ENCODE measurements at places on chromosomes 12 and 14.

- no peak for DNase-seq
Observed at GRCh38 chr12:114976372-114976771, 292.4 kb upstream of the TBX3 start.

GRCh38 chr14:54374117-54374884 lies 22.5 kb upstream of the CDKN3 start:
- DNase-seq = no peak

DNA sequence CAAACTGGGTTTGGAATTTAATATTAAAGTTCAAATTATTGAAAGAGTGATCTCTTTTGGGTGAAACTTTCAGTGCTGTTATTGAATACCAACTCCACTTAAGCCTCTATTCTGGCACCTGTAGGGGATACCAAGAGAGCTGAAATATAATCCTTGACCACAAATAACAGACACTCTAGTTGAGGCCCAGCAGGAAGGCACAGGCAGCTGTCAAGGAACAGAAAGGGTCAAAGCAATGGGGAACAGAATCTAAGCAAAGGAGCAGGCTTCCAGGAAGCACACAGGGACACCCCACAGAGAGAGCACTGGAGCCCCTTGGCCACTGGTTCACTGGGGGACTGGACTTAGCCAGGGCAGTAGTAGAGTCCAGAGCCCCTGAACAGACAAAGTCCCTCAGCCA lies 120.9 kb upstream of the SFSWAP start:
- DNase-seq = no peak

- no peak for DNase-seq
Observed at GRCh38 chr14:103641161-103641560, 12.2 kb downstream of the KLC1 start.

DNA sequence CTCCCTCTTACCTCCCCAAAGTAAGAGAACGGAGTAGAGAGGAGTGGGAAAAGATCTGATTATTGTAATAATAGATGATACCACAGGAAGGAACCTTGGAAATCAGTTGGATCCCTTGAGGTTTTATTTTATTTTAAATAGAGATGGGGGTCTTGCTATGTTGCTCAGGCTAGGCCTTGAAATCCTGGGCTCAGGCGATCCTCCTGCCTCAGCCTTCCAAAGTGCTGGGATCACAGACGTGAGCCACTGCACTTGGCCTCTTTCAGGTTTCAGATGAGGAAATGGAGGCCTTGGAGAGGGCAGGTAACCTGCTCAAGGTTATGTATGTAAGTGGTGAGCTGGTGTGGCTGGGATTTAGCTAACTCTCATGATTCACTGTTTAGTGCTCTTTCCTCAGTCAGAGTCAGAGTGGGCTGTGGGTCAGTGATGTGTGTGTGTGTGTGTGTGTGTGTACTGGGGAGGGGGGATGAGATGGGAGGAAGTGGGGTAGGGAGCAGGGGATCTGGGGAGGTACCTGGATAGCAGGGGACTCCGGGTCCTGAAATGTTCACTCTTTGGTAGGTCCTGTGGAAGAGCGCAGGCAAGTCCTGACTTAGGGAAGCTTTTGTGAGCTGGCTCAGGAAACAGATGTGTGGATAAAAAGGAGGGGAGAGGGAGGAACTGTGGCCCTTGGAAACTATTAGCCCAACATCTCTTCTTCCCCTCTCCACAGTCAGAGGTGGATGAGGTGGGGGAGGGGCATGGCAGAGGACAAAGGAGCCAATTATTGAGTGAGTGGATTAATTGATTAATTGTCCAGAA lies 4.7 kb upstream of the CISTR start:
- no peak for DNase-seq

- no peak for DNase-seq
Observed at GRCh38 chr14:37625597-37626595, 30.5 kb downstream of the TTC6 start.

- DNase-seq = no peak
Observed at GRCh38 chr12:34402228-34402898, 380.1 kb downstream of the ALG10 start.

DNA sequence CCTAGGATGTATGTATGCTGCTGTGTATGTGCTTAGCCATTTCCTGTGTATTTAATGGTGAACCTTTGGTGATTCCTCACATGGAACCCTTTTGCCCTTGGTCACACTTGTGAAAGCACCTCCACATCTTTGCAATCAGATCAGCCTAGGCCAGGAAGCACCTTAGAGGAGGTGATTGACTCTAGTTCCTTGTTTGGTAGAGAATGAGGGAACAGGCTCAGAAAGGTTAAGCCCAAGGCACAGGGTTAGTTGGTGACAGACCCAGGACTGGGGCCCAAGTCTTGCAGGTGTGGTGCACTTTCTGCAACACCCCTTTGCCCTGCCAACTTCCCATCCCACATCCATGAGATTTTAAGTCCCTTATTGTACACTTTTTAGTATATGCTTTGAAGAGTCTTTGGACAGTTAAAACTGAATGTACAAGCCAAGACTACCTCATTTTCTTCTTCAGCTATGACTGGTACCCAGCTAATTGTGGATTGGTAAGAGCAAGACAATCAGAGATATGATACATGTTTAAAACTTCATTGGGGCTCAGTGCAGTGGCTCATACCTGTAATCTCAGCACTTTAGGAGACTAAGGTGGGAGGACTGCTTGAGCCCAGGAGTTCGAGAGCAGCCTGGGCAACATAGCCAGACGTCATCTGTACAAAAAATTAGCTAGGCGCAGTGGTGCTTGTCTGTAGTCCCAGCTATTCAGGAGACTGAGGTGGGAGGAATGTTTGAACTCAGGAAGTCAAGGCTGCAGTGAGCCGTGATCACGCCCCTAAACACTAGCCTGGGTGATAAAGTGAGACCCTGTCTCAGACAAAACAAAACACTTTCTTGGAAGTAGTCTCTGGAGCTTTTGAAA lies 71.1 kb downstream of the RASSF3 start:
- no peak for DNase-seq

DNA sequence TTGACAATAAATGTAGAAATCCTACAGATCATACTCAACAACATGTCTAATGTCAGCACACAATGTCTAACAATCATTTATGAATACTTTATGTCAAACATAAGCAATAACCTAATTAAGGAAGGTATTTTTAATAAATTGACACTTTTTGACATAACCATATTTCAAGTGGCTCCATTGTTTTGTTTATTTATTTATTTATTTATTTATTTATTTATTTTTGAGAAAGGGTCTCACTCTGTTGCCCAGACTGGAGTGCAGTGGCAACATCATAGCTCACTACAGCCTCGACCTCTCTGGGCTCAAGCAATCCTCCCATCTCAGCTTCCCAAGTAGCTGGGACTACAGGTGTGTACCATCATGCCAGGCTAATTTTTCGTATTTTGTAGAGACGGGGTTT lies 267.6 kb upstream of the BTG1 start:
- DNase-seq = no peak

DNA sequence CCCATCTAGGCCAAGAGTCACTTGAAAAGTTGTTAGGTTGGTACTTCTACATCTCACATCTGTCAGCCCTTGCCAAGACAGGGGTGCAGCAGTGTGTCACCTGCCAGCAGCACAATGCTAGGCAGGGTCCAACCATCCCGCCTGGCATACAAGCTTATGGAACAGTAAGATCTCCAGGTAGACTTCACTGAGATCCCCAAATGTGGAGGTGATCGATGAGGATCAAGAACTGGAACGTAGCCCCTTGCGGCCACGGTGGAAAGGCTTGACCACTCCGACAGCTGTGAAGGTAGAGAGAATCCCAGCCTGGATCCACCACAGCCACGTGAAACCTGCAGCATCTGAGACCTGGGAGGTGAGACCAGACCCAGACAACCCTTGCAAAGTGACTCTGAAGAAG lies 696.0 kb upstream of the LMO3 start:
- DNase-seq = no peak

DNA sequence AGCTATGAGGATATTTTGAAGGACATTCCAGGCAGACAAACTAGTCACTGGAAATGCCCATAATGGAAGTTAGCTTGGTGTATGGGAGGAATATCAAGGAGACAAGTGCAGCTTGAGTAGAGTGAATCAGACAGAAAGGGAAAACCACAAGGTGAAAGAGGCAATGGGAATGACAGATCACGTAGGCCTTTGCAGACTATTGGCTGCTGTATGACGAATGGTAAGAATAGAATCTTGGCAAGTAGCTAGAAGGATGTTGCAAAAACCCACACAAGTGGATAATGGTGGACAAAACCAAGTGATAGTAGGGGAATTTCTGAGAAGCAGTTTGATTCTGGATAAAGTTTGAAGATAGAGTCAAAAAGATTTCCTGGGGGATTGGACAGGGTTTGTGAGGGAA lies 196.9 kb upstream of the NOVA1 start:
- no peak for DNase-seq

- DNase-seq = peak; percentile 66
Observed at GRCh38 chr12:49741882-49742620, 694 bp downstream of the TMBIM6 start.

DNA sequence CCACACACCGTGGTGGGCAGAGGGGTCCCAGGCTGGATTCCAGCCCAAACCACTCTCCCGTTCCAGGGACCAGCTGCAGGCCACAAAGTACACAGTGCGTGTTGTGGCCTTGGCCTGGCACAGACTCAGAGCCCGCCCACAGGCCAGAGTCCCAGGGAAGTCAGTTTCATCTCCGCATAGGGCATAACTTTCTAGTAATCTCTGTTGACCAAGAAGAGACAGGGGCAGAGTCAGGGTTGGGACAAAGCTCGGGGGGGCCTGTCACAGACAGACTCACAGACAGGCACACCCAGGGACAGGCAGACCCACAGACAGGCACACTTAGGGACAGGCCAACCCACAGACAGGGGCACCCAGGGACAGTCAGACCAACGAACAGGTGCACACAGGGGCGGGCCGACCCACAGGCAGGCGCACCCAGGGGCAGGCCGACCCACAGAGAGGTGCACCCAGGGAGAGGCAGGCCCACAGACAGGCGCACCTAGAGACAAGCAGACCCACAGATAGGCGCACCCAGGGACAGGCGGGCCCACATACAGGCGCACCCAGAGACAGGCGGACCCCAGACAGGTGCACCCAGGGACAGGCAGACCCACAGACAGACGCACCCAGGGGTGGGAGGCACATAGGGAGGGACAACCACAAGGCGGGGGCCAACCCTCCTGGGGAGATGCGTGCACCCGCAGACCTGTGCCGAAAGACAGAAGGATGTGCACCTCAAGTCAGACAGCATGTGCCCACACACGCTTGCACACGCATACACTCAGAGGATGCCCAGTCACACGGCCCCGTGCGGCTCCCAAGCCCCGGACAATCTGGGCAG lies 323.3 kb upstream of the RTL1 start:
- DNase-seq = no peak

All from caudate nucleus (tissue), 63 donors.